ENCODE measurements at places on chromosomes 7 and 10.

GRCh38 chr10:3797750-3798149 lies 12.7 kb upstream of the KLF6 start:
- ATAC-seq = no peak

DNA sequence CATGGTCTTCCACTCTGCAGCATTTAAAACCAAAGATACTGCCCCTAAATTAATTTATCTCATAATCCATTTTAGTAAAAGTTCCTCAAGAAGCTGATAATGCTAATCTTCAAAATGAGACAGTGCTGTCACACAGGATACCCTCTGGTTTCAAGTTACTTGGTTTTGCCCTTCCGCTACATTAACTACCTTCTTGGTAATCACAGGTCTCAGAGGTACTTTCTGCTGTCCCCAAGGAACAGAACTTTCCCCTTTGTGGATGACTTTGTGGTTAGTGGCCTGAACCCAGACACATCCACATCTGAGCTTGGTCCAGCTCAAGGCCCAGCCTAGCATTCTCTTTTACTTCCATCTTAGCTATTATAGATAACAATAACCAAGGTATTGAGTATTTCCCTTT lies 88.8 kb upstream of the TMEM26 start:
- ATAC-seq = no peak

- no peak for ATAC-seq
Measured at GRCh38 chr10:12750526-12751201, 250.8 kb downstream of the CCDC3 start.

DNA sequence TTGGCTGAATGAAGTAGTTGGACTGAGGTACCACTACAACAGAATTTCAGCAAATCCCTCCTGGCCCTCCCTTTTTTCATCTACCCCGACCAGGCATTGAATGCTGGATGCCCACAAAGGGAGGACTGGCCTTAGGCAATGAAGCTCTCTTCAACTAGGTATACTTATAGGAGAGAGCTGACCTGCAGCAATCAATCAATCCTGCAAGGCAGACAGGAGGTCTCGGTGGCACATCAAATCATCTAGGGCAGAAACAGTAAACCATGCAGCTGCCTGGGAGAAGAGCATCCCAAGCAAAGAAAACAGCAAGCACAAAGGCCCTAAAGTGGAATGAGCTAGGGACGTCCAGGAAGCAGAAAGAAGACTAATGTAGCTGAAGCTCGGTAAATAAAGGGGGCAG lies 2.4 kb upstream of the ABRAXAS2 start:
- no peak for ATAC-seq

GRCh38 chr10:4177791-4178190 lies 392.8 kb upstream of the KLF6 start:
- ATAC-seq = no peak

DNA sequence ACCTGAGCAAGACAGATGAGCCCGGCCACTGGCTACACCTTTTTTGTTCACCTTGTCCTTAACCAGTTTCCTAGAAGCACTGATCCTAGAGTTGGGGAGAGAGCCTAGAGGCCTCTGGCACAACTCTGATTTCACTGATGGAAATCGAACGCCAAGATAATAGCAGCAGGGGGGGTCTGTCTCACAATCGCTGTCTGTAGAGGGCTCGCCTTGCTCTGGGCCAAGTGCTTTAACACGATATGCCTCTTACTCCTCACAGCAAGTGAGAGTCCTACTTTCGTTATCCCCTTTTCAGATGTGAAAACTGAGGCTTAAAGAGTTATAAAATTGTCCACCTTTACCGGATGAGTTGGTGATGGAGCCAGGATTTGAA lies 472 bp downstream of the RASSF4 start:
- ATAC-seq = no peak

DNA sequence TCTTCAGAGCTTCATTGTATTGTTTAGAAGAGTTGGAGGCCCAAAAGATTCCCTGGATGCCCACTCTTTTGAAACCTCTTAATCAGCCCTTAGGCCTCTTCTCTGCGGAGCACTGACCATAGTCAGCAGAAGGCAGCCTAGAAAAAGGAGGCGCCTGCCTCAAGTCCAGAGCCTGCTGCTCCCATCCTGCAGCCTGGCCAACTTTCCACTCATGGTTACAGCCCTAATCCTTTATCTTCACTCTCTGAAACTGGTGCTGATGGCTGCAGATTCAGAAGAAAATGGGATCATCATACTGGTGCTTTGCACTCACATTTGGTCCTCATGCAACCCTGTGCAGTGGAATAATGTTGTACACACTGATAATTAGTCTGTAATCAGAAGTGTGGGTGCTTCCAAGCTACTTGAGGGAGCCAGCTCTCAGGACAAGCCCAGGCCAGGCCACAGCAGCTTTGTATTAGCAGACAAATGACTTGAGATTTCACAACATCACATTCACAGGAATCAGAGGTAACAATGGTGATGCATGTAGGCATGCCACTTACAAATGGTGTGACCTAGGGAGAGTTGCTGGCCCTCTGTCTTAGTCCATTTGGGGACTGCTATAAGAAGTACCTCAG lies 272.9 kb downstream of the GALNT17 start:
- ATAC-seq = no peak

DNA sequence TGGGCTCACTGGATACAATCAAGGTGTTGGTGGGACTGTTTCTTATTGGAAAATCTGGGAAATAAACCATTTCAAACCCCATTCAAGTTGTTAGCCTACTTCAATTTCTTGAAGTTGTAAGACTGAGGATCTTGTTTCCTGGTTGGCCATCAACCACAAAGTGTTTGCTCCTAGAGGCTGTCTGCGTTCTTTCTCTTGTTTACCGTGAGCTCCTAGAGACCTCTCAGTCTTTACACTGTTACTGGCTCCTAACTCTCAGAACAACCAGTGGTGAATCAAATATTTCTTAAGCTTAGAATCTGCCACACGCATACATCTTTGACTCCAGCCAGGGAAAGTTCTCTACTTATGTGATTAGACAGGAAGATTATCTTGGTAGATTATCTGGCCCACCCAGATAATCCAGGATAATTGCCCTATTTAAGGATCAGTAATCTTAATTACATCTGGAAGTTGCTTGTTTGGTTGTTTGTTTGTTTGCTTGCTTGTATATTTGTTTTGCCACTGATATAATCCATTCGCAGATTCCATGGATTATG lies 798.7 kb downstream of the IPMK start:
- ATAC-seq = no peak

GRCh38 chr7:36855330-36855729 lies 131.0 kb upstream of the AOAH start:
- no peak for ATAC-seq

- ATAC-seq = no peak
Measured at GRCh38 chr10:62728479-62728878, 76.0 kb upstream of the ADO start.

DNA sequence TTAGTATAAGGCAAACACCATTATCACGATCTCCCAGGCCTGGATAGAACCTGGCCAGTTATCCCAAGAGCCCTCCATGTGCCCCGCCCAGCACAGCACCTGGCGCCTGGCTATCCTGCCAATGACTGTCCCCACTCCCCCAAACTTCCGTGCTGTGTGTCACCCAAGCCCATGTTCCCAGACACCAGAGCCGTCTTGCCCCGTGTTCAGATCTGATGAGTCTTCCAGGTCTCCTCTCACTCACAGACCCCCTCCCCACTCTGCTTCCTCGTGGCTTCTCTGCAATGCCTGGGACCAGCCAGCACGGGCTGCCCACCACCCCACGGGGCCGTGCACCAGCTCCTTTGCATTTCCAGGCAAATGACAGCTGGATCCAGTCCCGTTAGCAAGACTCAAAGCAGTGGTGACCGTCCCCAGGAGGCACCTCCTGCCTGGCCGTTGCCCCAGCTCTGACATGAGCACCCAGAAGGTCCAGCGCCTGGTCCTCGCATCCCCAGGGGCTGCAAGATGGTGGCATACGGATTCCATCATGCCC lies 43.8 kb upstream of the INPP5A start:
- no peak for ATAC-seq

DNA sequence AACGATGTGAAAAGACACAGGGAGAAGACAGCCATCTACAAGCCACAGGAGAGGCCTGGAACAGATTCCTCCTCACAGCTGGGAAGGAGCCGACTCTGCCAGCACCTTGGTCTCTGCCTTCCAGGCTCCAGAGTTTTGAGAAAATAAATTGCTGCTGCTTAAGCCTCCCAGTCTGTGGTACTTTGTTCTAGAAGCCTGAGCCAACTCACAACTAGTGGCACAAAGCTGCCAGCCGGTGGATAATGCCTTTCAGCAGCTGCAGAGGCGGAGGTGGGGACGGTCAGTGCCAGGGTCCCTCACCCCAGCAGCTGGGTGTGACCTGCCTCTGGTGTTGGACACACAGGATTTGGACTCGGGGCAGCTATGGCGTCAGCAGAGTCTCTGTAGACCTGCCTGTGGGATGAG lies 255.4 kb upstream of the PITRM1 start:
- no peak for ATAC-seq

DNA sequence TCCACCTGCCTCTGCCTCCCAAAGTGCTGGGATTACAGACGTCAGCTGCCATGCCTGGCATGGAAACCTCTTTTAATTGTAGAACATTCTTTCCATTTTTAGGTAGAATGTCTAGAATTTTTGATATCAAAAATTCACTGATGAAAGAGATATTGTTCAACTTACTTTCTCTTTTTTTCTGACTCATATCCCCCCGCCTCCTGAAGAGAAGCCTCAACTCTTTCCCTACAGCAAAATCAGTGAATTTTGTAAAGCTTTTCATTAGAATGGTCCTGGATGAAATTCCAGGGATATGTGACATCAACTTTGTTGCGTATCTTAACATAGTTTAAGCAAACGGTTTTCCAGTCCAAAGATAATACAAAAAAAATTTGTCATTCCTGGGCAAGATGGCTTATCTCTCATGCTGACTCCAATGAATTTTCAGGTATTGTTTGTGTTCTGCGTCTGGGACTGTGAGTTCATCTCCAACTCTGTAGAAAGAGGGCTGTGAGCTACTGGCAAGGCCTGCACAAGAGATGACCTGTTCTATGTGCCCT lies 256.8 kb downstream of the BMPER start:
- ATAC-seq = no peak

DNA sequence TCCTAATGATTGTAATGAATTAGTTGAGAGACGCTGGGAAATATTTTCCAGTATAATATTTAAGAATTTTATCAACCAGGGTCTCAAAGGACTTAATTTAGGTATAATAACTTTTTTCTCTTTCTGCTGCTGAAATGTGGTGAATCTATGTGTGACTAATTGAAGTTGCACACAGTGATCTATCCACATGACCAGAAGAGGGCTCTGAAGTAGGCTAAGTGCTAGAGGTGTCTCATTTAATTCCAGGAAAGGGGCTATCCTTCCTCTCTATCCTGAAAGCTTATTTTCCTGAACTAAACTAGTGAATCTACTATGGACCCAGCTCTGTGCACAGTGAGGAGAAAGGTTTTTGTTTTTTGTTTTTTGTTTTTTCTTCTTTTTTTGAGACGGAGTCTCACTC lies 294.4 kb upstream of the MYO3A start:
- no peak for ATAC-seq

GRCh38 chr10:88209837-88210561 lies 346.6 kb downstream of the PTEN start:
- no peak for ATAC-seq

DNA sequence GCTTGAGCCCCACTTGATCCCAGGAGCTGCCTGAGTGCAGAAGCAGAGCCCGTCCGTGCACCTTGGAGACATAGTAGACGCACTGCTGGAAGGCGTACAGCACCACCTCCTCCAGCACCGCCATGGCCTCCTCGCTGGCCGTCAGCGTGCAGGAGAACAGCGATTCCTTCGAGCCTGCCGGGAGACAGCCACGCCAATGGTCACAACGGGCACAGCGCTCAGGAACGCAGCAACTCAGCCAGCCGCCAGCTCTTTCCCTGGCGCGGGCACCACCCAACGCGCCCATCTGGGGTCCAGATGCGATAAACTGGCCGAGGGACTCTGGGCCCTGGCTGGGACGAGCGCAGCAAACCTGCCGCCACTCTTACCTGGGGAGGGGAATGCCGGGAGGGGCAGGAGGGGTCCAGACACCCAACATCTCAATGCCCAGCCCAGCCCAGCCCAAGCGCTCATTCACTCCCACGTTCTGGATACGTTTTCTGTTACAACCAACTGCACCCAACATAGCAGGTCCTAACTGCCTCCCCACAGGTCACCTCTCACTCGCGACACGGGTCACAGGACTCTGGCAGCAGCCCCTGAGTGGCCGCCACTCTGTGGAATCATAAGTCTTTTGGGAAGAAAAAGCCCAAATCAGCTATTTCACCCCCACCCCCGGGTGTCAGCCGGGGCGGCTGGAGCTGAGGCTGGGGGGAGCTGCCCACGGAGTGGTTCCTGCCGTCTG lies 41.9 kb downstream of the AP5Z1 start:
- ATAC-seq = no peak

DNA sequence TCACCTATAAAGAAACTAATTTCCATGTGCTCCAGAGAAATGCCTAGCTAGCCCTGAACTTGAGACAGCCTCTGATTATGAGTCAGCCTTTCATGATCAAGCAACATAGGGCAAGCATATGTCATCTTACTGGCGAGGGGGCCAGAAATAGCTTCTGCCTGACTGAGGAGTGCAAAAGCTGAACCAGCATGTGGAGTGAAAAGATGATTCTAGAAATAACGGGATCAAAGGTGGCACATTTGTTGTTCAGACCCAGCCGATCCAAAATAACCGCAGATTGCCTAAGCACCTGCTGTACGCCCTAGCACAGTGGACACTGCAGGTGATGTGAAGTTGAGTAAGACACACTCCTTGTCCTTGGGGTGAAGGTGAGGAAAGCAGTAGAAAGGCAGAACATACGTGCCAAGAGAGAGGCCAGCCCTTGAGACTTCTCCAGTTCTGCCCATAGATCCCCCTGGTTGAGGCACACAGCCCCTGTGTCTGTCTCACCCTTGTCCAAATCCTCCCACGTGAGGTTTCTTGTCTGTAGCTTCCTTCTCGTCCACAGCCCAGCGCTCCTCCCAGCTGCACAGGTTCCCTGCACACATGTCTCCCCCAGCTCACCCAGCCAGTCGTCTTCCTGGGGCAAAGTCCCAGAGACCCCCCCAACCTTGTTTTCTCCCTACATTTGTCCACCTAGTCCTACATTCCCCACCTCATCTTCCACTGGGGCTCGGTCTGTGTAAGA lies 2.8 kb upstream of the BCL7B start:
- ATAC-seq = no peak

GRCh38 chr7:17142831-17143541 lies 155.5 kb upstream of the AHR start:
- no peak for ATAC-seq

GRCh38 chr10:21355591-21356011 lies 169.9 kb downstream of the SKIDA1 start:
- no peak for ATAC-seq

GRCh38 chr10:110252151-110252550 lies 44.7 kb downstream of the MXI1 start:
- no peak for ATAC-seq

All from gastroesophageal sphincter (tissue), 4 donors.